ENCODE measurements at places on chromosomes 5 and 9.

- no peak for DNase-seq
These were observed 278.3 kb upstream of the TUT7 start for GRCh38 chr9:86632537-86632936.

GRCh38 chr9:70610287-70610644 is 195.8 kb upstream of the KLF9 start:
- no peak for DNase-seq

- DNase-seq = no peak
These were observed 3.8 kb downstream of the NOL6 start for GRCh38 chr9:33469891-33470290.

GRCh38 chr5:130529111-130529510 is 624.8 kb downstream of the CHSY3 start:
- no peak for DNase-seq

DNA sequence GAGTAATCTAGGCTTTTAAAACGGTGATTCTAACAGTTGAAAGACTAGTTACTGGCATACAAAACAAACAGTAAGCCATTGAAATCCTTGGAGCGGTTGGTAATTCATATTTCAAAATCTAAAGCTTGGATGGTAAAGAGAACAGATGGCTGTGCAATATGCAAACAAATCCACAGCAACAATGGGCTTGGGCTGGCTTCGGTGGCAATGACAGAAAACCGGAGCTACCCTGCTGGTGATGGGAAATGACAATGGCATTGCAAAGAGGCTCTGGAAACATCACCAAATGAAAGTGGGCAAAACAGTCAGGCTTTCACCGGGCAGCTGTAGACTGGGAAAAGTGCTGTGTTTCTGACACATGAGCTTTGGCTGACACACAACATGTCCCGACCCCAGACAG is 42.2 kb downstream of the MED27 start:
- DNase-seq = no peak

GRCh38 chr9:16328349-16328748 is 542.1 kb downstream of the BNC2 start:
- no peak for DNase-seq

GRCh38 chr9:110638381-110638954 is 30.1 kb upstream of the MUSK start:
- DNase-seq = no peak

DNA sequence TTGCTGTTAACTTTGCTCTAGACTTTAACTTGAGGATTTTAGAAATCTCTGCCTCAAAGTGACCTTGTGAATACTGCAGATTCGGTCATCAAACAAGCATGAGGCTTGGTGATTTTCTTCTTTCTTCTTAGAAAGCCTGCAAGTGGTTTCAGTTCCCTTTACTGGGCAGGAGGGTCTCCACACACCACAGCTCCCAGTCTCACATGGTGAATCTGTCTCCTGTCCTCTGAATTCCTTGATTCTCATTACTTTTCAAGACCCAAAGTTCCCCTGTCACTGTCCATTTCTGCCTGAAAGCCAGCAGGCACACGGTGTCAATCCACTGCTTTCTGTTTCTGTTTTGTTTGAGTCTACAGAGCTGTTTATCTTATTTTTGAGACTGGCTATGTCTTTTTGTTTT is 14.1 kb downstream of the HSPB3 start:
- DNase-seq = no peak

- no peak for DNase-seq
These were observed 34.4 kb downstream of the SHC3 start for GRCh38 chr9:89144238-89144637.

- DNase-seq = no peak
These were observed 219.3 kb downstream of the KCNN2 start for GRCh38 chr5:114581136-114581535.

DNA sequence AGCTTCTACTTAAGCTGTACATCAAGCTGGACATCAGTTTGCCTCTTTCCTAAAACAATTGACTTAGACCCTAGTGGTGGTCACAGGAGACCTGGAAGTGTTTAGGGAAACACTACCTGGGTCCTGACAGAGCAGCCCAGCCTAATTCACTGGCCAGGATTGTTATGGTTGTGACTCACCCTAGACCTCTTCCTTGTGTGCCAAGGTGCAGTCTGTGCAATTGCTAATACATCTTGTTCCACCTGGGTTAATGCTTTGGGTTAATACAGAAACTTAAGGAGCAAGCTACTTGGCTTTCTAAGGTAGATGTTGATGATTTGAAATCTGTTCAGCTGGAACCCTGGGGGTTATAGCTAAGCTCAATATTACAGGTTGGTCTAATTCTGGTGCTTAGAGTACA is 48.7 kb upstream of the SLC46A2 start:
- no peak for DNase-seq

DNA sequence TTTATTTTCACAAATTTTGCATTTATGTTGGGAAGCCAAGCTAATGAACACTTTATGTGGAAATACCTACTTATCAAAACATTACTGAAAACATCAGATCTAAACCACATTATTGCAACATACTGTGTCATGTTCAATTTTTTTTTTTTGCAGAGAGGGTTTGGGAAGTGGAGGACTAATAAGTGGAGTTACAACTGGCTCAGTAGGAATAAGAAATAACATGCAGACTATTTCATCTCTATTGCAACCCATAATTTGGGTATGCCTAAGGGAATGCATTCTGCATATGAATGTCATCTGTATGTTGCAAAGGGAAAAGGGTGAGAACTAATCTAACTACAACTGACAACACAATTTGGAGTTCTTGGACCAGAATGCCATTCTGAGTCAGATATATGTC is 41.8 kb downstream of the APC start:
- no peak for DNase-seq

GRCh38 chr9:14212077-14212476 is 101.9 kb downstream of the NFIB start:
- DNase-seq = no peak

GRCh38 chr5:109888989-109889388 is 199.3 kb downstream of the MAN2A1 start:
- DNase-seq = no peak

- no peak for DNase-seq
These were observed 10.7 kb downstream of the RXRA start for GRCh38 chr9:134336924-134337323.

DNA sequence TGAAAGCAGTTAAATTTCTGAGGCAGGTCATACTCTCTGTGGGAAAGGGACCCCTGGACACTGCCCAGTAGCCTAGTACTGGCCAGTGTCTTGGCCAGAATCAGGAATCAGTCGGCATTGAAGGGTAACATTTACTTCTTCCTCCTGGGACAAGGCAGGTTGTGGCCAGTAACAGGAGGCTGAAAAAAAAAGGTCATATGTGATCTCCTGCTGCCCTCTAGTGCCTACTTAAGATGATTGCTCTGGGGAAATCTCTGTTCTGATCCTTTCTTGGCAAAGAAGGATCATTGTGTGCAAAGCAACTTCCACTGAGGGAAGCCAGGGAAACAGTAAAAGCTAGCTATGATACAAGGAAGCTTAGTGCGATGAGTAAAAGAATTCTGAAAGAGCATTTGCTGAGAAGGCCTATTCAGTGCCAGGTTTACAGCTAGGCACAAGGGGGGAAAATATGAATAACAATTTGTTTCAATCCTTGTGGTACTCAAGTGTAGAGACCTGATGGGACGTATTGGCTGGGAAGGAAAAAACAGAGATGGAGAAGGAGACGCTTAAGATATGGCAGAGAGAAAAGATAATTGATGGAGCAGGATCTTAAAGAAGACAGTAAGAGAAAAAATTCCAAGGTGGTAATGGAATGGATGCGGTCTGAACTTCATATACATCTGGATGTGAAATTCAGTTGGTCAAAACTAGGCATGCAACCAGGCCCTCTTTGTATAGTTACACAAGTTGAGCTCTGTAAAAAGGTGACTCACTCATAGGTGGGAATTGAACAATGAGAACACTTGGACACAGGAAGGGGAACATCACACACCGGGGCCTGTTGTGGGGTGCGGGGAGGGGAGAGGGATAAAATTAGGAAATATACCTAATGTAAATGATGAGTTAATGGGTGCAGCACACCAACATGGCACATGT is 25.8 kb upstream of the TRIM32 start:
- no peak for DNase-seq

- no peak for DNase-seq
These were observed 1143.8 kb downstream of the MAT2B start for GRCh38 chr5:164649266-164649665.

DNA sequence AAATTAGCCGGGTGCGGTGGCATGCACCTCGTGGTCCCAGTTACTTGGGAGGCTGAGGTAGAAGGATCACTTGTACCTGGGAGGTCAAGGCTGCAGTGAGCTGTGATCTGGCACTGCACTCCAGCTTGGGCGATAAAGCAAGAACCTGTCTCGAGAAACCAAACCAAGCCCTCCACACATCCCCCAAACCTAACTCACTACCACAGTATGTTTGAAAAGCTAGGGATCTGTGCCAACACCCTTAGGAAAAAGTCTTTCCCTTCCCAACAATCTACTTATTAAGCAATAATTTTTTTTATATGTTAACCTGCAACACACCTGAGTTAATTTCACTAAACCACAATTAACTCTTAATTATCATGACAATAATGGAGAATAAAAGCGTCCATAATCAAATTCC is 2.2 kb downstream of the UBTD2 start:
- no peak for DNase-seq

DNA sequence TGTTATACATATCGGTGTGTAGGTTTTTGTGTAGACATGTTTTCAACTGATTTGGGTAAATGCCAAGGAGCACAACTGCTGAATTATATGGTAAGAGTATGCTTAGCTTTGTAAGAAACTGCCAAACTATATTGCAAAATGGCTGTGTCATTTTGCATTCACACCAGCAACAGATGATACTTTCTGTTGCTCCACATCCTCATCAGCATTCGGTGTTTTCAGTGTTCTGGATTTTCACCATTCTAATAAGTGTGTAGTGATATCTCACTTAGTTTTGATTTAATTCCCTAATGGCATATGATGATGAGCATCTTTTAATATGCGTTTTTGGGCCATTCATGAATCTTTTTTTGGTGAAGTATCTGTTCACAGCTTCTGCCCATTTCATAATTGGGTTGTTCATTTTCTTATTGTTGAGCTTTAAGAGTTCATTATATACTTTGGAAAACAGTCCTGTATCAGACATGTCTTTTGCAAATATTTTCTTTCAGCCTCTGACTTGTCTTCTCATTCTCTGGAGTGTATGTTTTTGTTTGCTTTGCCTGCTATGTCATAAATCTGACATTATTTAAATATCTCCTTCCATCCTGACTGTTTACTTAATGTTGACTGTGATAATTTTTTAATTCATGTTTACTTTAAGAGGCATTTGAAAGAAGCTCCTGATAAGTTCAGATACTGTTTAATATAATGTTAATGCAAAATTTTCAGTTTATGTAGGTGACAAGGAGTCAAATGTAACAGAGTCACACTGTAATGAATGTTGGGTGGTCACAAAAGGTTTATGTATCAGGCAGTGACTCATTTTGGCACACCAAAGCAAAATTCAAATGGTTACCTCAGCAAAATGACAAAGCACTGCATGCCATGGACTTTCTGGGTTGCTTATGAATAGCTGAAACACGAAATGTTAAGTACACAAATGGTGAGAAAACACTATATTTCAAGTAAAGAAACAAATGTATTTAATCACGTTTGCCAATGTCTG is 181.1 kb upstream of the DAB2 start:
- no peak for DNase-seq

- no peak for DNase-seq
These were observed 48.3 kb downstream of the GNAQ start for GRCh38 chr9:77983320-77983662.

DNA sequence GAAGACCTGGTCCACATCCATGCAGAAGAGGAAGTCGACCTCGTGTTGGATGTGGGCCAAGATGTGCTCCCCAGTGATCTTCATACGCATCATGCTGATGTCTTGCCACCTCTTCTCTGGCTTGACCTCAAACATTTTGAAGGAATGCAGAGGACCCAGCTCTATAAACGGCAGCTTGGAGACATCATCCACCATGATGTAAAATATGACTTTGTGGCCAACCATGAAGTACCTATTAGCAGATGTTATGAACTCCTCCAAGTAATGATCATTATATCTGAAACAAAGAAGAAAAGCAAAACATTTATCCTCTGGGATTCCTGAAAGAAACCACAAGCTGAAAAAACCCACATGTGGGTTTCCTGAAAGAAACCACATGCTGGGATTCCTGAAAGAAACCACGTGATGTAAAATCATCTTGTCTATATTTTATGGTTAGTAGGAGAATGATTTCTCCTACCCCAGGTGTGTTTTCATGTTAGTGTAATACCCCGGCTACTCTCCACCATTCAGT is 52.3 kb downstream of the GGTA1 start:
- no peak for DNase-seq

DNA sequence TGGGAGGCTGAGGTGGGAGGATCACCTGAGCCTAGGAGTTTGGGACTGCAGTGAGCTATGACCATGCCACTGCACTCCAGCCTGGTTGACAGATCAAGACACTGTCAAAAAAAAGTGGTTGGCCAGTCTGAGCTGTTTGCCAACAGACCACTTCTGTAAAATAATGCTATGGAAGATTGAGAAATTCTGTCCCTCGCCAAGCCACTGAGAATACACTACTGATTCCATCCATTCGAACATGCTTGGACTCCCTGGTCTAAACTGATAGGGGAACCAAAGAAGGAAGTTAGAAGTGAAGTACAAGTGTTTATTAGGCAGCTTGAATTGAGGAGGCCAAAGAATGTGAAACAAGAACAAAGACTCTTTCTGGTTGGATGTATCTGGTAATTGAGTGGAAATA is 27.2 kb downstream of the ENC1 start:
- DNase-seq = no peak

GRCh38 chr5:5385331-5385662 is 37.2 kb upstream of the ICE1 start:
- DNase-seq = no peak
